Activated naive CD8-positive, alpha-beta T cell treated with anti-CD3 and anti-CD28 coated beads, Interleukin-2, amount 50 U/mL, for 16 hours (primary cell): ENCODE measurements at places on chromosomes 11 and 22.

DNA sequence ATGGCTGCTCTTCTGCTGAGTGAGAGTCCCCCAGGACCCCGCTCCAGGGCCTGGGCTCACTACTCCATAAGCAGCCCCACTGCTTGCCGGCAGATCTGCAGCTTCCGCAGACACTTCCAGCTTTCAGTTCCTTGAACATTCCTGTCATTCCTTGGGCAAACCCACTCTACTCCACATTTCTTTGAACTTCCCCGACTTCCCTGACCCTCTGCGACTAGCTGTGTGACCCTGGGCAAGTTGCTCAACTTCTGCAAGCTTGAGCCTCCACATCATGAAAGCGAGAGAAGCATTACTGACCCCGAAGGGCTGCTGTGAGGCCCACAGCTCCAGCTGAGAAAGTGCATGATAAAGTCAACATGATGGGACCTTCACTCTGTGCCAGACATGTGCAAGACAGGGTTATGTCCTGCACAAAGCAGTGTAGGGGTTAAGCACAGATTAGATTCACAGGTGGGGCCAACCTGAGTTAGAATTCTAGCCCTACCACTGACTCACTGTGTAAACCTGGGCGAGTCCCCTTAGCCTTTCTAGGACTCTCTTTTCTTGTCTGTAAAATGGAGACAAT is 51.8 kb downstream of the THAP12 start:
- DNase-seq, result no peak

DNA sequence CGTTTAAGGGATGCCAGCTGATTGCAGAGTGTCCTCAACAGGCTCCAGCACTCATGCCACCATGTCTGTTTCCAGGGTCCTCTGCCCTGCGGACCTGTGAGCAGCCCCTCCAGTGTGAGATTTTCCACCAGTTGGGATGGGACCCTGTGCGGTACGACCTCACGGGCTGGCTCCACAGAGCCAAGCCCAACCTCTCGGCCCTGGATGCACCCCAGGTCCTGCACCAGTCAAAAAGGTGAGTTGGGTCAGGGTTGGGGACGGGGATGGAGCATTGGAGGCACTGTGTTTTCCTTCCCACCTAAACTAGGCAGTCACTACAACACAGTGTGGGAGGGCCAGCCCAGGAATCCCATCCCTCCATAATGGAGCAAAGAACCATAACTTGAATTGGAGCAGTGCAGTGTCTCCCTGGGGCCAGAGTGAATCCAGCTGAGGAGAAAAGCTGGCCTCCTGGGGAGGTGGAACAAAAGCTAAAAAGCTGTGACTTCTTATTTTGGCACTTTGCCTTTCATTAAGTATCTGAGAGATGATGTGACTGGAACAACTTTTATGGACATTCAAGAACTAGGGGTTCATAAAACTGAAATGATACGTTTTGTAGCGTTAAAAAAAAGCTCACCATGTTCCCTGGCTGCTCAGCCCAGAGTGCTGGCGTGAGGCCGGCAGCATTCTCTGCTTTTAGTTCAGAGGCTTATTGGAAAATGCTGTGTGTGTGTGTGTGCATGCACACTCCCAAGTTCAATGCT is 101.8 kb downstream of the MYO18B start:
- DNase-seq, result no peak

DNA sequence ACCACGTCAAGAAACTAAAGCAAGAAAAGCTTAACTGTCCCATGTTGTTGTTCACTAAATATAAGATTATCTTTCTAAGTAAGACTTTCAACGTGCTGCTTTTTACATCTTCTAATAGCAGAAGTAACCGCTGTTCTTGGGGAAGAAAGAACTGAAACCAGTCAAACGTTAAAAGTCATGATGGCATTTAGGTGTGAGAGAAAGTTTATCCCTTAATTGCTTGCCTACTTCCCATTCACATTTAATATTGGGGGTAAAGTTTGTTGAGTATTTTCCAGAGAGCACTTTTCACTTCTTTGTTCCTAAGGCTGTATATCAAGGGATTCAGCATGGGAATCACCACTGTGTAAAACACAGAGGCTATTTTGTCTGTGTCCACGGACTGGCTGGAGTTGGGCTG is 970 bp downstream of the OR5B21 start:
- no peak for DNase-seq

DNA sequence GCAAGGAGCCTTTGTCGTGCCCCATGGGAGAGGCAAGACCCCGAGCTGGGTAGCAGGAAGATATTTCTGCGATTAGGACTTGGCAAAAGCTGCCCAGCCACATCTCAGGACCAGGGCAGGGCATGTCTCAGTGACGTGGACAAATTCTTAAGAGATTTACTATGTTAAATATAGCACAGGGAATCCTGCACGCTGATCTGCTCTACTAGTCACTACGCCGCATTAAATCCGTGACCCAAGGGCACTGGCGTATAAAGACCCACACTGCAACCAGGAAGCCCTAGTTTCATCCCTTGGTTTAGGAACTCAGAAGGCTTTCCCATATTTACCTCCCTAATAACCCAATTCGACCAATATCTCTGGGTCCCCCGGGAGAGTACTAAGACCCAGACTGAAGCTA is 35.1 kb downstream of the AP1B1 start:
- no peak for DNase-seq

GRCh38 chr11:73267906-73268540 is 4.1 kb upstream of the P2RY6 start:
- DNase-seq, result no peak

- no peak for DNase-seq
These were observed 628.2 kb downstream of the FAM181B start for GRCh38 chr11:82105331-82105998.
